NCI-H1105 treated with DMSO at 0.1 percent for 48 hours (cell line): ENCODE measurements at places on chromosomes 5 and 9.

DNA sequence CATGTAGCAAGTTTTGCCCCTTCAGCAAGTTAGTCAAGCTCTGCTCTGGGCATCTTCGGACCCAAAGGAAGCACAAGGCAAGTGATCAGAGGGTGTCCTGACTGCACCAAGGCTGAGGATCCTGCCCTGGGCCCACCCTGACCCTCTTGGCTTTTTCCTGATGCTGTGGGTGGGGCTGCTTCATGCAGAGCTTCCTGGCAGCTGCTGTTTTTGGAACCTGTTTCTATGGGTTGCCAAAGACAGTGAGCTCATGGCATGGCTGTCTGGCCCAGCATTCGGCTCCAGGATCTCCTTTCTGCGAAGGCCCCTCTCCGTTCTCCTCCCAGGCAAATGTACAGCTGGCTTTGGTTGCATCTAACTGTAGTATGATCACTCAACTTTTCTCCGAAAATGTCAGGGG, 497.9 kb downstream of the ARHGEF28 start:
- DNase-seq: no peak

DNA sequence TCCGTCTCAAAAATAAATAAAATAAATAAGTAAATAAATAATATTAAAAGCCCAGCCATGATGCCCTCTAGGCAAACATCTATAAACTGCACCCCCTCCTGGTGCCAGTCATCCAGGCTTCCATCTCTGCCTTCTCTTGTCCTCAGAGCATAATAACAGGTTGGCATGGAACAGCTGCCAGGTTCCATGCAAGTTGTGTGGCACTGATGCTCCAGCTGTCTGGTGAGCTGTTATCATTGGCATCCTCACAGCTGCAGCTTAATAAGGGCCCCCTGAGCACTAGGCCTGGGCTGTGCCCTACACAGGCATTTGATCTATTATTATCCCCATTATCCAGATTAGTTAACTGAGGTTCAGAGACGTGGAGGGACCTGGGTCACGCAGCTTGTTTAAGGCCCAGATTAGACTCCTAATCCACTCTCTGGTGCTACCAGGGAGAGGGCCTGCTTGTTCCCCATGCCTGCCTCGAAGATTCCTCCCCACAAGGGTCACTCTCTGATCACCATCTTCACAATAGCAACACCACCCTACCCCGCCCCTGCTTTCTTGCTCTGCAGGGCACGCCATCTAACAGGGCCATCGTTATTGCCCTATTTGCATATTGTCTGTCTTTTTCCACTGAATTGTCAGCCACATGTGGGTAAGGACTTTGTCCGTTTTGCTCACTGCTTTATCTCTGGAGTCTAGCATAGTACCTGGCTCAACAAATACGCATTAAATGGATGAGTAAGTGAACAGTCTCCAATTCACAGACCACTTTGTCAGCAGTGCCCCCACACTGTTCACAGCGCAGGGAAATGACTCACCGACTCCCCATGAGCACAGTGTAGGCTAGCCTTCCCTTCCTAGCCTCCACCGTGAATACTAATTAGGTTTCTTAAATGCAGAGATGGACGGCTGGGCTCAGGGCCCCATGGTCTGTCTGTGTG, 1.5 kb upstream of the DNM1 start:
- no peak for DNase-seq

DNA sequence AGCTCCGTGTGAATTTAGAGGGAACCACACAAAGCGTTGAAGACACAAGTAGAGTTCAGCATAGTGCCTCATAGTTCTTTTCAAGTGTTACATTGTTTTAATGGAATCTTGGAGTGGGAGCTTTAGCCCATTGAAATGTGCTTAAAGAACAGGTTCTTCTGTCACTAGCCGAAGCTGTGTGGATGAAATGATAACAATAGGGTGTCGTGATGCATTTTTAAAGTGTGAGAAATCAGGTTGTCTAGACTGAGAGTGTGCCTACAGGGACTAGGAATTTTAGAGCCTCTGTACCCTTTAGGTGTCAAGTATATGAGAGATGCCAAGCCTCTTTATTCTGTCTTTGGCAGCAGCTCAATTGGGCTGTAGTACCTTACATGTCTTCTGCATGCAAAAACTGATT, 83.0 kb downstream of the NDUFS4 start:
- no peak for DNase-seq

DNA sequence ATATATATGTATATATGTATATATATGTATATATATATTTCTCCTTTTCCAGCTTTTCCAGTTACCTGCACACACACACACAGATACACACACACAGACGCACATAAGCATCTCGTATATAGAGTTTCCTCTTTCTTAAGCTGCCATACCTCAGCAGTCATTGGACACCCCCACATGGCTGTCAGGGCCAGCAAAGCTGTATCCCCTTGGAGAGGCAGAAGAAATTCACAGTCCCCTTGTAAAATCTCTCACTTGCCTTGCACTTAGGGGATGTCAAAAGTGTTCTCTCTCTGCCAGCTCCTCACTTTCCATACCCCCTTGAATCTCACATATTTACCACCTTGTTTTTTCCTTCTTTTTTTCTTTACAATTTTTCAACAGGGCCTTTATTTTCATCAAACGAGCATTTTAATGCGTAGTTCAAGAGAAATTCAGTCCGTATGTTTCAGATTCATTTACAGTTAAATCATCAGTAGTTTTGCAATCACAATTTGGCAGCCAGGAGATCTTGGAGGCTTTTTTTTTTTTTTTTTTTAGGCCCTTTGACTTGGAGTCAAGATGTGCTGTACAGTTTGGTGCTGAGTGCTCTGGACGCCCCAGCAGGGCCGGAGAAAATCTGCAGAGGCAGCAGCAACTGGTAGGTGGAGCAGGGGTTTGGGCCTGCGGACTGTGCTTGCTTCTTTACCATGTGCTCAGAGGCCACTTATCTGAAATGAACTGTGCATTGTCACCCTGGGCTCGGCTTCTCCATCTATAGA, 244.9 kb upstream of the KLF4 start:
- no peak for DNase-seq

- no peak for DNase-seq
Measured at GRCh38 chr5:149940077-149940574, 4.5 kb downstream of the PDE6A start.

- no peak for DNase-seq
Measured at GRCh38 chr9:121774715-121775613, 123.5 kb downstream of the DAB2IP start.

GRCh38 chr5:106530150-106530549, 1140.6 kb downstream of the EFNA5 start:
- DNase-seq: no peak

GRCh38 chr5:170405817-170406216, 16.6 kb upstream of the KCNMB1 start:
- no peak for DNase-seq

GRCh38 chr5:158917731-158918130, 182.0 kb downstream of the EBF1 start:
- no peak for DNase-seq

DNA sequence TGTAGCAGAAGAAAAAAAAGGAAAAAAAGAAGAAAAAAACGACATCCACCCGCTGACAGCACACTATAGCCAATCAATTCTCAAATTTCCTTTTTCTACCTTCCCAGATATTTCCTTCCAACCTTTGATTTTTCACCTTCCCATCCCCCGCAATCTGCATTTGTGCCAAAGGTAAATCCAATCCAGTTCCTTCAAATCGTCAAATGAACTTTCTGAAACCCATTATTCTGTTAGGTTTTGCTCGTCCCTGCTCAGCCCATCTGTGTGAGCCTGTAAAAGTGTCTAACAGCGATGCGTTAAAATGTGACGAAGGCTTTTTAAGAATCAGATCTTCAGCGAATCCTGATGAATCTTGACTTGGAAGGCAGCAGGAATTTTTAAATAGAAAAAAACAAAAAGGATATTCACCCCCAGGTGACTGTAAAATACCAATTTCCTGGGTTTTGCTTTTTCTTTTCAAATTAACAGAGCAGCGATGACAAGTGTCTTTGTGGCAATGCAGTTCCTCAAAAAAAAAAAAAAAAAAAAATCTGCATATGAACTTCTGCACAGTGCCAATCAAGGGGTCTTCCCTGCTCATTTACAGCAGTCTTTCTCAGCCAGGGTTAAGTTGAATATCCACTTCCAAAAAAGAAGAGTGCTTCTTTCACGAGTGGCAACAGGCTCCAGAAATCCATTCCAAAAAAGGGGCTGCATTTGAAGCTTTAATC, 367 bp upstream of the SHC3 start:
- DNase-seq: no peak

GRCh38 chr9:14096258-14096922, 217.6 kb downstream of the NFIB start:
- DNase-seq: peak; percentile 88

- DNase-seq: no peak
Measured at GRCh38 chr5:82019342-82020138, 47.7 kb downstream of the ATG10 start.

- no peak for DNase-seq
Measured at GRCh38 chr5:83530193-83530592, 58.6 kb downstream of the VCAN start.

DNA sequence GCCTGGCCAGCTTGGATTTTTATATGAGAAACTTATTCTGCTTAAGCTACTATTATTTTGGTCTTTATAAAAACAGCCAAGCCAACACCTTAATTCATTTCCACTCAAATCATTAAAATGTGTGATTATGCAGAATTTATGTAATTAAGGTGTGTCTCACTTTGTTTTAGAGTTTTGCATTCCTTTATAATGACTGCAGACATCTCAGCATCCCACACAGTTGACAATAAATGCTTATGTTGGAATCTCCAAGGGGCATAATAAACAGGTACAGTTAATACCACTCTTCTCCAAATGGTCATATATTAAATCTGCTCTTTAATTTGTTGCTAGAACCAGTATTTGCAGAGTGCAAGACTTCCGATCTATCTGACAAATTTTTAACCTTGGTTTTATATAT, 34.3 kb downstream of the ARL15 start:
- no peak for DNase-seq

- DNase-seq: no peak
Measured at GRCh38 chr5:20601678-20602100, 613.7 kb upstream of the CDH18 start.

GRCh38 chr9:77982581-77983319, 48.9 kb downstream of the GNAQ start:
- DNase-seq: no peak

- DNase-seq: no peak
Measured at GRCh38 chr9:12689233-12689632, 4.0 kb upstream of the TYRP1 start.

DNA sequence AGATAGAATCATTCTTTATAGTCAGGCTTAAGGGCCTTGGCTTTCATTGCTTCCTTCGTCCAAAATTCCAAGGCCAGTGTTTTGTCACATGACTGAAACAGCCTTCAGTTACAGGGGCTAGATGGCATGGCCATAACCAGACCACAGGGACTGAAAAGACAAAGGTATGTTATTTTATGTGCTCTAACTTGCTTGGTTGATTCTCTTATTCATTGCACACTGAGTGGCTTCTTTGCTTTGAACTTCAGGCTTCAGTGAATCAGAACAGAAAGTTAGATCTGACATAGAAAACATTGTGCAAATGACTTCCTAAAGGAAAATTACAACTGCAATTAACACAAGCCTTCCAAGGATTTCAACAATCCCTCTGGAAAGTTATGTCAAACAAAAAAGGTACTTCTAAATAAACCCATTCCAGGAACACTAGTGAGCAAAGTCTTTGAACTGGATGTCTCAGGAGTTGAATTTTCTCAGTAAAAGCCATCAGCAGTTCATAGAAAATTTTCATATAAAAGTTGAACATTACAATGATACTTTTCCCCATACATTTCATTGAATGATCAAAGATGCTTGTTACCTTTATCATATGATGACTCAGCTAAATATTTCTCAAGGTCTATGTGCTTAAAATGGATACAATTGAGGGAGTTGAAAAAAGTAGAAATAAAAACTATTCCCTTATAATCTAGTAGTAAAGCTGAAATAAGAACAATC, 355.3 kb downstream of the TMEM232 start:
- no peak for DNase-seq

- DNase-seq: no peak
Measured at GRCh38 chr5:39399135-39400036, 25.4 kb downstream of the DAB2 start.

DNA sequence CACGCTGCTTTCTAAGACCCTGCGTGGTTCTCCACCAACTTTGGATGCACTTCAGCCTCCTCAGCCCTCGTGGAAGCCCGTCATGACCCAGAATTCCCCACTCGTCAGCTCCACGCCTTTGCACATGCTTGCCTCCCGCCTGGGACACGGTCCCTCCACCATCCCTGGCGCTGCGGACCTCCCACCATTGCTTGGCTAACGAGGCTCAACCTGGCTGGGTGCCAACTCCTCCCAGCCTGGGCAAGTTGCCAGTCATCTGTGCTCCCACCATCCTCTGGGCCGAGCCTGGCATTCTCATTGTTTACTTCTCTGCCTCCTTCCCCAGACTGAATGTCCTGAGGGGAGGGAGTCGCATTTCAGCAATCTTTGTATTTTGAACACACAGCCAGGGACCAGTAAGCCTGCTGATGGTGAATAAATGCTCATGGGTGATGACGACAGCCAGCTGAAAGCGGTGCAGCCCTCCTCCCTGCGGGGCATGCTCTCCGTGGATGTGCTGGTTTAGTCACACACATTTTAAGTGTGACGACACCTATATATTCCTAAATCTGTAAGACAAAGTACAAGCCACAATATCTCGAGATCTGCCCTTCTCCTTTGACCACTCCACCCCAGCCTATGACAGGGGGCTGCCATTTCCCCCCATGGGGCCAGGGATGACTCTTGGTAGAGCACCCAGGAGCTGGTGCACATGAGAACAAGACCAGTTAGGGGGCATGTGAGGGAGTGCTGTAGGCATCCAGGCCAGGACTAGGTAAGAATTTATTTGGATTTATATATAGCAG, 37.6 kb downstream of the ANKRD33B start:
- DNase-seq: peak; percentile 94

- DNase-seq: peak; percentile 70
Measured at GRCh38 chr9:105157171-105157583, 87.3 kb upstream of the SLC44A1 start.

DNA sequence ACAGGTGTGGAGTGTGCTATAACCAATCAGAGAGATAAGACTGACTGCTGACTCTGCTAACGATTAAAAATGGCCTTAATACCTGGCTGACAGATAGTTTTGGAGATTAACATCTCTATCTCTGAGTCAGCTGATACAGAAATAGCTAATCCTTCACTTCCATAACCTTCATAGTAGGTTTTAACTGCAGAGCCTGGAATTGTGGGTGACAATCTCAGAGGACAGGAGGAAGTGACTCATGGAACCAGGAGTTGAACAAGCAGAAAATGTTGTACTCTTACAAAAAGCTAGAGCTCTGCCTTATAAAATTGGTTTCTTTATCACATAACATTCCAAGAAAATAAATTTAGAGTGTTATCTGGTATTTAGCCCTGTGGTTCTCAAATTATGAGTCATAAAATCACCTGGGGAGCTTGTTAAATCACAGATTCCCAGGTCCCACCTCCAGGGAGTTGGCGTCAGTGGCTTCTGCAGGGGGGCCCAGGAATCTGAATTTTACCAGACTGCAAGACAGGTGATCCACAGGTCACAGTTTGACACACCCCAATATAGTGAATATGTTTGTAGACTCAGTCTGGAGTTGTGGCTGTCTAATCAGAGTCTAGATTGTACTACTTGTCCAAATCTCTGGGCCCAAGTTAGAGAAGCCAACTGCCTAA, 44.4 kb upstream of the AFAP1L1 start:
- DNase-seq: no peak
